NCI-H1092 (cell line): ENCODE measurements at places on chromosomes 7 and 10.

DNA sequence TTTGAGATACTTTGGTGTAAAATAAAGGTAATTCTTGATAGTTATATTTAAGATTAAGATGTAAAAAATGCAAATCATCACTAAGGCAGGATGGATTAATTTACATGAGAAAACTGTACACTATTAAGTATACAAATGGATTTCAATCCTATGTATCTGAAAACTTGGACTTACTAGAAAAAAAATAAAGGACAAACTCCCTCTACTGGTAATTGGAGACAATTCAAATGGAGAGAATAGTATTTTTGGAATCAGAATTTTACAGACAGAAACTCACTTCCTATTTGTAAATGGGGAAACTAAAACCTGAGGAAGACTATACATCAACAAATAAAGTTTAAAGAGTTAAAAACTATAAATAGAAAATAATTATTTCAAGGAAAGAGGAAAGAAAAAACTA lies 62.6 kb downstream of the CUL2 start:
- DNase-seq: no peak

GRCh38 chr10:84243759-84244158 lies 1.1 kb upstream of the RGR start:
- no peak for DNase-seq

- no peak for DNase-seq
Observed at GRCh38 chr10:71564194-71564820, 155.3 kb downstream of the C10orf105 start.

DNA sequence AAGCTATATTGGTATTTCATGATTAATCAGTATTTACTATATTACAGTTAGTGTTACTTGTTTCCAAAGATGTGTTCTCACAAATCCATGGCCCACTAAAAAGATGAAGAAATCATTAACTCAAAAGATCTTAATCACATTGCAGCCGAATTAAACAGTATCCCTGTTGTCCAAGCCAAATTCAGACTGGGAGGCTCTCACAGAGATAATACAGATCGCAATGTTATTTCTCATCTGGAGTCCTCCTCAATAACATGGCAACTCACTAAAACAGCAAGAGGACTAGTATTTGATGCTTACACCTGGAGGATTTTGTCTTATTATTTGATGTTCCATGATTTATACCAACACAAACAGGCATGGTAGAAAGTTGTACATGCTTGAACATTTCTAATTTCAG lies 23.4 kb downstream of the CYP51A1 start:
- no peak for DNase-seq

DNA sequence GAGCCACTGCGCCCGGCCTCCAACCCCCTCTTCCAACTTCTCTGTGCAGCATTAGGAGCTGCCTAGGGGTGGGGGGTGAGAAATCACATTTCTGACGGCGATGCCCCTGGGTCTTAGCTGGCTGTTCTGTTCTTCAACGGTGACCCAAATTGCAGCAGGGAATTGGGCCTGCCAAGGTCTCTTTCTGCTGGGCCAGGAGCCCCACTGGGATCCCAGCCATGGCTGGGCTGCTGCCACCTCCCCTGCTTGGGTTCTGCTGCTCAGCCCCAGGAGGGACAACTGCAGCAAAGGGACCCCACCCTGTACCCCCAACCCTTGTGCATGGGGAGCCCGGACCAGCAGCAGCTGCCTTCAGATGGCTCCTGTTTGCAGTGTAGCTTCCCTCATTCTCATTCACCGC lies 43.7 kb upstream of the GNA12 start:
- DNase-seq: no peak

- no peak for DNase-seq
Observed at GRCh38 chr10:125213541-125214282, 53.3 kb upstream of the CTBP2 start.

GRCh38 chr7:92839901-92840300 lies 3.5 kb upstream of the CDK6 start:
- no peak for DNase-seq

GRCh38 chr7:158828133-158829020 lies 932 bp downstream of the ESYT2 start:
- peak; percentile 23 for DNase-seq

DNA sequence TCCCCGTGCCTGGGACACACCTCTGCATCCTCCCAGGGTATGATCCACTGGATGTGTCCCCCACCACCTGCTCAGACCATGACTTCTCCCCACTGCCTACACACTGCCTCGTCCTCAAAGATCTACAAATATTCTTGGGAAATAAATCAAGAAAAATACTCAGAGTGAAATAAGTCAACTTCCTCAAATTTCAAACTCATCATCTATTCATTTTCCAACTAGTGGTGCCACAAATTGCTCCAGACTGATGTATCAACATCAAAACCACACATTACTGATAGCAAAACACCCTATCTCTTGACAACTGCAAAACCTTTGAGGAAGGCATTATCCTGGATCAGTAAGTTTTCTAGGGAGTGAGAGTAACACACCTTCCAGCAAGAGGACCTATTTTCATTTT lies 87.7 kb downstream of the GRB10 start:
- DNase-seq: no peak

DNA sequence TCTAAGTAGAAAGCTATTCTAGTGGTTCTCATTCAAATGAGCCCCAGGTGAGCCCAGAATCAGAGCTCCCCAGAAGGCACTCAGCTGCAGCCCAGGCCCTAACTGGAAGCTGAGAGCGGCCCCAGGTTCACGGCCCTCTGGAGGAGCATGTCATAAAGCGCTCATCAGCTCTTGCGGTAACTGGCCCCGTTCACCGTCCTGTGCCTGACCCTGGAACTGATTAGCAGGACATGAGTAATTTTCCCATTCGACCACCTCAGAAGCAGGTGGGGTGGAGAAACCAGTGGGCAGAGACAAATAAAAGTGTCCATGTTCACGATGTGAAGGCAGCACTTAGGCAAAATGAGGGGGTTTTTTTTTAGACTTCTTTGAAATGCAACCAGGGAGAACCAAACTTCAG lies 136.1 kb upstream of the LYZL2 start:
- DNase-seq: no peak

GRCh38 chr10:11516431-11516746 lies 95.1 kb downstream of the USP6NL start:
- no peak for DNase-seq

DNA sequence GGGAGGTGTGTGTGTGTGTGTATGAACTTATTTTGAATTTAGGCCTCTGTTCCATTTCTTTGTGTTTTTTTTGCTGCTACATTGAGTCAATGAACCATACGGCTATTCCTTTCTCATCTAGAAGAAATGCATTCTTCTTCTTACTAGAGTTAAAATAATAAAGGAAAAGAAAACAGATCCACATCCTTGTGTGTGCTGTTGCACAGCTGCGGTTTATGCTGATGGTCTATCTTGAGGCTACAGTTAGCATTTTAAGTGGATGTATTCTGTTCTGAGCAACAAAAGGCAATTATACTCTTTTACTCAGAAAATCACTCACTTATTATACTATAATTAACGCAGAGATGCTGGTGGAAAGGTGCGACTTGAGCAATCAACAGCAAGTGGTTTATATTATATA lies 615.0 kb upstream of the MBL2 start:
- DNase-seq: no peak

DNA sequence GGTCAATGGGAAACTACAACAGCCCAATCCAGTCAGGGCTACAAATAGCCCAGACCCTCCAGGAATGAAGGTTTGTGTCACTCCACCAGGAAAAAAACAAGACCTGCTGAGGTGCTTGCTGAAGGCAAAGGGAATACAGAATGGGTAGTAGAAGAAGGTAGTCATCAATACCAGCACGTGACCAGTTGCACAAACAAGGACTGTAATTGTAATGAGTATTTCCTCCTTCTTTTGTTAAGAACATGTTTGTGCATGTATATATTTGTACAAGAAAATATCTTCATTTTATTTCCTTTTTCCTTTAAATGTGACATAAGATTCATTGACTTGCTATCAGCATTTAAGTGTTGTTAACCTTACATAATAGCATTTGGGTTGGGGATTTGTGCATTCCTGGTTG lies 229.3 kb downstream of the IMMP2L start:
- DNase-seq: no peak

DNA sequence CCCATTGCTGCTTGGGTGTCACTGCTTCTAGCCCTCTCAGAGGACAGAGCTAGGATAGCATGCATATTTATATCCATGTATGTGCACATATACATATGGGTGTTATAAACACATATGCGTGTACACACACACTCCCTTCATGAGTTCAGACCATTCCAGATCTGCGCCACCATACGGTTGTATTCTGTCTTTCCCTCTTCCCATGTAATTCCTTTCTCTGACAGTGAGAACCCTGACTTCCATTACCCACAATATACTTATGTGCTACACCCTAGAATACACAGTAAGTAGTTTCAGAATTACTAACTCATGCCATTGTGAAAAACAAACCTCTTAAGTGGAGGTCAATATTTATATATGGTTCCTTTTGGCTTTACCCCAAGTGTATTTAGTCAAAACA lies 116.6 kb upstream of the SAMD8 start:
- DNase-seq: no peak

DNA sequence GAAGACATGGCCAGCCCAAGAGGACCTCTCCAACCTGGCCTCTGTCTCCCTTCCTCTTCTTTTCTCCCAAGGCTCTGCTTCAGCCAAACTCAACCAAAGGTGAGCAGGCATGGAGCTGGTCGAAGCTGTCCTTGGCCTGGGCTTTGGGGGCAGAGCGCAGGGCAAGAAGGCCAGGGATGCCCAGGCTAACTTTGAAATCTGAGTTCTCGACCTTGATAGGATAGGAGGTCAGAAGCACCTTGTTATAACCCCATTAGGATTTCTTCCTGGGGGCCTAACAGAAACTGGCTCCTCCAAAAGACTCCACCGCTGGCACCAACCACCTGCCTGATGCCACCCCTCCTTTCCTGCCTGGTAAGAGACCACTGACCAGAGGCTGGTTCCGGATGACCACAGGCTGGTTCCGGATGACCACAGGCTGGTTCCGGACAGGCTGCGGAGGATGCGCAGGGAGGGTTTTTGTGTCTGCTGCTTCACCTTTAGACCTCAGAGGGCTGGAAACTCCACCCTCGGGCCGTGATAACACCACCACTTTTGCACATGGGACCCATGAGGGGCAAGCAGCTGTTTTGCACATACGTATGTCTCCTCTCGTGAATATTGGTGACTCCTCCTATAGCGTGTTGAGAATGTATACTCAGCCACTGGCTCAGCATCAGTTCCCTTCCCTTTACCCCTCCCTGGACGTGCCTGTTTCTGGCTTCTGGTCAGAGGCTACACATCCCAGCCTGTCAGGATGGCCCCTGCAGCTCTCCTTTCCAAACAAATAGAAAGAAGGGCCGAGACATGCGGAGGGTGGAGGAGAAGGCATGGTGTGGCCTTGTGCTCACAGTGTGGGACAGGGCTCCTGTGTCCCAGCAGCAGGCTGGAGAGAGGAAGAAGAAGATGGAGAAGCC lies 140.1 kb downstream of the DNAJB6 start:
- no peak for DNase-seq

GRCh38 chr10:112336556-112337201 lies 37.2 kb upstream of the ACSL5 start:
- no peak for DNase-seq

DNA sequence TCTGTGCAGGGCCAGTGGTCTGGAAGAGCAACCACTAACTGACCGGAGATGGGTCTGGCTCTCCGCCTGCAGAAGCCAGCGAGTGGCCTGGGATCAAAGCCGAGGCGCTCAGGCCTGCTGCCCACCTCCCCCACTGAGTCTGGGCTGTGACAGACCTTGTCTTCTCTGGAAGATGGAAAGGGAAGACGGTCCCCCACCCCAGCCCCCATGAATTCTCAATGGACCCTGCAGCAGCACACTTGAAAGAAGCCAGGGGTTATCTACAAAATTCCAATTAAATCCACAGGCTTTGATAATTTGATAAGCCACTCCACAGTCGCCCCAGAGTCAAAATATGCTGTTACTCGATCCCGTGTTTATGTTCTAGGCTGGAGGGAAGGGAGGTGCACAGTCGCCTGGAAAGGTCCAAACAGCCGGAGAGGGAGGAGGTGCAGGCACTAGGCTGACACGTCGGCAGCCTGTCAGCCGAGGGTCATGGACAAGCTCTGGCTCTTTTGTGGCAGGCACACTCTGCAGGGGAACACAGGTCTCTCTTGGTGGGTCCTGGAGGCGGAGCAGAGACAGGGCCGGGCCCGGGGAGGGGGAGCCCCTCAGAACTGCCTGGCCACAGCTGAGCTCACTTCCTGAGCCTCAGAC lies 134.9 kb downstream of the SH3PXD2A start:
- no peak for DNase-seq

DNA sequence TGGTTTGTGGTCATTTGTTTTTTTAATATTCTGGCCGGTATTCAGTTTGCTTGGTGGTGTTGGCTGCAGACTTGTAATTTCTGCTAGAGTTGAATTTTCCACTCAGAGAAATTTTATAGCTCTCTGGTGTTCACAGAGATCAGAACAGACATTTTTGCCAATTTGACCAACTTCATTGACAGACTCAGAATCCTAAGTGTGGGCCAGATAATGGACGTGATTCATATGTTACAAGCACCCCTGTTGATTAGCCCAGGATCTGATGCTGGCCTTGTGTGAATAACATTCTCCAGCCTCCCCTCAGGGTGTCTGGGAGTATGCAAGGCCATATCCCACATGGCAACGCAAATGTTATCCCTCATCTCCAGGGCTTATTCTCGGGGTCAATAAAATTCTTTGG lies 283.8 kb downstream of the C7orf25 start:
- DNase-seq: no peak

- no peak for DNase-seq
Observed at GRCh38 chr7:98599886-98600285, 17.2 kb upstream of the NPTX2 start.

GRCh38 chr10:2081501-2081900 lies 344.2 kb upstream of the ADARB2 start:
- no peak for DNase-seq

- no peak for DNase-seq
Observed at GRCh38 chr7:142308326-142308725, 50.5 kb upstream of the PRSS58 start.

GRCh38 chr7:8120390-8121058 lies 141.4 kb downstream of the ICA1 start:
- no peak for DNase-seq

DNA sequence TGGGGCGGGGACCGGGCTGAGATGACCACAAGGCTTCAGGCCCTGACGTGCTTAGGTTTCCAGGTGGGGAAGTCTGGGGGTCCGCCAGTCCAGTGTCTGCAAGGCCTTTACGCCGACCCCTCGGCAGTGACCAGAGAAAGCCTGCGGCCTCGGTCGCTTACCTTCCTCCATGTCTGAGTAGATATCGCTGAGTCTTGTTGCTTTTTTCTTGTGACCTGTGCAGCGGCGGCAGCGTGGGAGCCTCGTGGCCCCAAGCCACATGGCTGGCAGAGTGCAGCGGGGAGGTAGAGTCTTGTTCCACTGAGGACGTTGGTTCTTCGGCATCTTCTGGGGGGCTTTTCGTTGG lies 329 bp downstream of the NOLC1 start:
- no peak for DNase-seq

DNA sequence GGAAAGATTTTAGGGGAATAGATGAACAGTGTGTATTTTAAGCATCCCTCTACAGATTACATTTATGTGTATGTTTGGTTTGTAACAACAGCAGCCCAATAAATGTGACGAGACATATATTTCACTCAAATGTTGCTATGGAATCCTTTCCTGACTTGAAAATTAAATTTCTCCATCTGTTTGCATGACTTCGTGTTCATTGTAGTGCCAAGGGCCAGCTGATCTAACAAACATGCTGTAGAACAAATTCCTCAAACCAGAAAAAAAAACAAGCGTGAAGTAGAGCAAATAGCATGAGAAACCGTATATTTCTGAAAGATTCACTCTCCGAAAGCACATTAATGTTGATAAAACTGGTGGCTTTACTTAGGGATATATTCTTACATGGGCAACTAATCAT lies 87.8 kb downstream of the NRCAM start:
- DNase-seq: no peak

GRCh38 chr10:15348579-15348978 lies 22.5 kb downstream of the FAM171A1 start:
- no peak for DNase-seq
